Gastrocnemius medialis (tissue), 4 donors: ENCODE measurements at places on chromosomes 13 and 19. TPM values are rescaled to one million over a fixed set of nuclear protein-coding genes. Genes with fewer than 3 reads are reported as not detected.

DNA sequence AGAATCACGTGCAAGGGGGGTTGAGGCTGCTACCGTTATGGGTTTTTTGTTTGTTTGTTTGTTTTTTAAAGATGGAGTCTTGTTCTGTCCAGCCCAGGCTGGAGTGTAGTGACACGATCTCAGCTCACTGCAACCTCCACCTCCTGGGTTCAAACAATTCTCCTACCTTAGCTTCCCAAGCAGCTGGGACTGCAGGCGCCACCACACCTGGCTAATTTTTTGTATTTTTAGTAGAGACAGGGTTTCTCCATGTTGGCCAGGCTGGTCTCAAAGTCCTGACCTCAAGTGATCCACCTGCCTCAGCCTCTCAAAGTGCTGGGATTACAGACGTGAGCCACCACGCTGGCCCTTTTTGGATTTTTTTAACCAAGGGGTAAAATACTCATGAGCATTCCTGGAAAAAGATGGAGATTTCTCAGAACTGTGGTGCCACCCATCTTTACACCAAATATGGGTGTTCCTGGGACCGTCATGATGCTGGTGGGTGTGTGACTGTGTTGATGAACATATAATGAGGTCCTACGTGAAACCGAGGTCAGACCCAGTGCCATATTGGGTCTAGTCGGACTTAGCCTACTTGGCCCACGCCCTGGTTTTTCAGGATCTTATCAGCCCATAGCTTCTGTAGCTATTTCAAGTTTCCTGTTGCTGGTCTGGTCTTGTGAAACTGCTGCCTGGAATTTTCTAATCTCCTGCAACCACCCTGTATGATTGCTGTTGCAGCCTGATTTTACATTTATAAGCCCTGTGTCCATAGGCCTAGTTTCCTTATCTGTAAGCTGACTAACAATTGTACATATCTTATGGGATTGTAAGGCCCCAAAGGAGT, 6.2 kb downstream of the PPP1R15A start:
- no peak for DNase-seq

DNA sequence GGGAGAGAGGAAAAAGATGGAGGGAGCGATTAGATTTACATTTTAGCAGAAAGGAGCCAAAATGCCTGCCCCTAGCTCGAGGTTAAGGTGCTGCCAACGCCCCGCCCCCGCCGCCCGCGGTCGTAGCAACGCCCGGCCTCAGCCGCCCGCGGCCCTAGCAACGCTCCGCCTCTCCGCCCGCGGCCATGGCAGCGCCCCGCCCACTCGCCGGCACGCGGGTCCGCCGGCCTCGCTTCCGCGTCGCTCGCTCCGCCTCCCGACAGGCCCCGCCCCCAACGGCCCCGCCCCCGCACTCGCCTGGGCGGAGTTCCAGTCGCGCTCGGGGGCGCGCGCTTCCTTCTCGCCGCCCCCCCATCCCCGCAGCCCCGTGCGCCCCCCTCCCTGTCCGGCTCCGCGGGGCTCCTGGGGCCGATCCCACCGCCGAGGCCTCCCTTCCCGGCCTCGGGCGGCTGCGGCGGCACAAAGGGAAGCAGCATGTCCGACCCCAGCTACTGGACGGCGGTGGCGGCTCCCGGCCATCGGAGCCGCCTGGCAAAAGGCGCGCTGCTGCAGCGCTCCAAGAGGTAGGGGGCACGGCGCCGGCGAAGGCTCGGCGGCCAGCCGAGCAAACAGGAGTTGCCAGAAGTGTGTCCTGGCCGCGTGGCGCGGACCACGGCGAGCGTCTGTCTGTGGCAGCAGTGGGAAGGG, 20.3 kb downstream of the MAST3 start:
- DNase-seq, result peak; percentile 81

DNA sequence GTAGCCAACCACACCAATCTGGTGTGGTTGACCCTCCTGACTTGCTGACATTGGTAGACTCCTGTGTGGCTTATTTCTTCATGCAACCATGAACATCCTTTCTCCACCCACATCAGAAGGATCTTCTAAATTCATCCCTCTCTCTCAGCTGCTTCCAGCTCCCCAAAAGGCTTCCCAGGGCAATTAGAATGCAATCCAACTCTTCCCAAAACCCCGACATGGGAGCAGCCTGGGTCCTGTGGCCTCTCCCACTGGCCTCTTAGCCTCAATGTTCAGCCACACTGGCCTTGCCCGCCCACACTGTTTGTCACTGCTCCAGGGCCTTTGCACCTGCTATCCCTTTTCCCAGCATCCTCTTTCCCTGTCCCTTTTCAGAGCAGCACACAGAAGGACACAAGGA, 199.8 kb upstream of the SGCG start:
- DNase-seq, result no peak

- DNase-seq, result peak; percentile 94
These were observed 57.3 kb downstream of the KLF2 start for GRCh38 chr19:16381756-16382401.

DNA sequence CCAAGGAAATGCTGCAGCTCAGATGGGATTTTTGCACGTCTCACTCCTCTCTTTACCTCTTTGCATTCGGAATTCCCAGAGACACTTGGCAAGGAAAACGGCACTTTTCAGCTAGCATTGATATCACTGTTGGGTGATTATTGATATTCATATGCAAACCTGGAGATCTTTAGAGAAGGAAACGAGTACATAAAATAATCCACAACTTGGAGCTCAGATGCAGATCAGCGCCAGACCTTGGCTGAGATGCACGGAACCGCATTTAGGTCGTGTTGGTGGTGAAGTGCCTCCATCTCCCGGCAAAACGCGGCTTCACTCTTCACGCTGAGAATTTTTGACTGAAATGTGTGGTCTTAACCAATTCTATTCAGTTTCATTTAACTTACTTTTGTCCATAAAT, 77.2 kb upstream of the ARHGEF7 start:
- DNase-seq, result no peak

GRCh38 chr19:19160461-19161035, 9.5 kb downstream of the MEF2B start:
- DNase-seq, result no peak

DNA sequence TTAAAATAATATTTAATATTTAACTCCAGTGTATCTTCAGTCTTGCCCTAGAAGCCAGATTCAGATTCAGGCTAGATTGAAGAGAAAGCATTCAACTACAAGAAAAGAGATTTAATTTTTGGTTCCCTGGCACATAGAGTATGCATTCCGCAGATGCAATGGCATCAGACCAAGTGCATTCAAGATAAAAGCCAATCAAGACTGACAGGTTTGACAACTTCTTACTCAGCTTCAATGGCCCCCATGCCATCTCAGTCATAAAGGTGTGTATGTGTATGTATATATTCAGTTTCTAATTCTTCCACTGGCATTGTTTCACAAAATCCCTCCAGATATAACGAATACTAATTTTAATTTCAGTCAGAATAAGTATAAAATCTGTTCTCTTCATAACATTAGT, 650.8 kb upstream of the GPC6 start:
- DNase-seq, result no peak

DNA sequence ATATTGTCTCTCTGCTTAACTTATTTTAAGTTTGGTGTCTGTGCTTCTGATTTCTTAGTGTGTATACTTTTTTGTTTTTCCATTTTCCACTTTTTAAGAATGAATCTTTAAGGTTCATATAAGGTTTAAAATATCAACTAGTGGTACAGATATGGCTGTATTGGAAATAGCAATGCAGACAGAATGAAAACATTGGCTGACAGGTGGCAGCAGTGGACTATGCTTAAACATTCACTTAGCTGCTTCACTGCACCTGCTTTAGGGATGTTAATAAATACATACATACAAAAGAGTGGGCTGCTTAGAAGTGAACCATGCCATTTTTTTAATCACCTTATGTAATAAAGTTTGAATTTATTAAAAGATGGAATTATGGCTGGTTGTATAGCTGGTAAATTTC, 27.3 kb downstream of the TM9SF2 start:
- DNase-seq, result no peak

PDX1 gene
- total RNA-seq, result not detected

COX7A1 gene
- total RNA-seq, result 206 TPM

RDH8 gene
- not detected for total RNA-seq
